ENCODE measurements at places on chromosomes 12 and 14.

DNA sequence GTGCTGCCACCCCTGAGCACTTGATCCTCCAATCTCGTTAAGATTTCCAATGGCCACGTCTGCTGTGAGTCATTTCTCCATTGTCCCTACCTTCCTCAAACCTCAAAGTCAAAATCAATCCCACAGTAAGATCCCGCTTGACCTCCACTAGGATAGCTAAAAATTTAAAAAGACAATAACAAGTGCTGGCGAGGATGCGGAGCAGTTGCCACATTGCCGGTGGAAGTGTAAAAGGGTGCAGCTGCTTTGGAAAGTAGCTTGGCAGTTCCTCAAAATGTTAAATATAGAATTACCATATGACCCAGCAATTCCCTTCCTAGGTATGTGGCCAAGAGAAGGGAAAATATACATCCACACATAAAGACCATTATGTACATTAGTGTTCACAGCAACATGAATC lies 9.5 kb upstream of the BCL7A start:
- no peak for DNase-seq

DNA sequence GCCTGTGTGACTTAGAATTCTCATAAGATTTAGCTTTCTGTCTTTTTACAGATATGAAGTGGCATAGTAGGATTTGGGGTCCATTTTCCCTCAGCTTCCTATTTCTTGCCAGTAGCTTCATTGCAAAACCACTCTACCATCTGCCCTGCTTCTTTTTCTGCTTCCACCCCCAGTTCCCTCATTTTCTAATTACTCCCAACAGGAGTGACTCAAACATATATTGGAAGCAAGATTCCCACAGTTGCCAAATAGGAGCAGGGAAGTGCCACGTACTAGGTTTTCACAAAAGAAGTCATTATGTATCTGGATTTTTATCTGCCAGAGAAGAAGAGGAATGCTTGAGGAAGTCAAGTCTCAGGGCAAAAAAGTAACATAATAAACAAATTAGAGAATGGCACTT lies 64.1 kb downstream of the ANO4 start:
- DNase-seq, result no peak

DNA sequence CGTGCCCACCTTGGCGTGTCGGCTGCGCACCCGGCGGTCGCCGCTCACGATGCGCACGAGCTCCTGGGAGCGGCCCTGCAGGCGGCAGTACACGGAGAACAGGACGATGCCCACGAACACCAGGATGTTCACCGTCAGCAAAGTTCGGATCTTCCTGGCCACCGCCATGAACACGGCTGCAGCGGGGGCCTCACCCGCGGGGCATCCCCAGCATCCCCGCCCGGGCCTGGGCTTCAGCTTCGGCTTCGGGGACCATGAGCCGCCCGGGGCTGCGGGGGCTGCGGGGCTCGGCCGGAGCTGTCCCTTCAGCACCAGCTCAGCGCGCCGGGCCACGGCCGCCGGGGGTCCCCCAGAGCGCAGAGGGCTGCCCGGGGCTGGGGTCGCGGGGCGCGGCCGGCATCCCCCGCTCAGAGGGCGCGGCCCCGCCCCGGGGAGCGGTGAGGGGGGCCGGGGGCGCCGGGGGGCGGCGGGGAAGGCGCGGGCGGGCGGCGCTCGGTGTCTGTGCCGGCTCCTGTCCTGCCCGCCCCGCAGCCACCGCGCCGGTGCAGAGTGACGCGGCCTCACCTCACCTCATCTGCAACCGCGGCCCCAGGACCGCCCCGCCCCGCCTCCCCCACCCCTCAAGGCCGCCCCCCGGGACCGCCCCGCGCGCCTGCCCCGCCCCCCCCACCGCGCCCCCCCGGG lies at the start of gene GALNT9:
Gene GALNT9 (minus strand): TSS at position 554 of the 684 bp plus-strand sequence. CDS start 386 bp downstream, at position 168.
- no peak for DNase-seq

- no peak for DNase-seq
Observed at GRCh38 chr12:132272711-132273110, 56.7 kb downstream of the GALNT9 start.

DNA sequence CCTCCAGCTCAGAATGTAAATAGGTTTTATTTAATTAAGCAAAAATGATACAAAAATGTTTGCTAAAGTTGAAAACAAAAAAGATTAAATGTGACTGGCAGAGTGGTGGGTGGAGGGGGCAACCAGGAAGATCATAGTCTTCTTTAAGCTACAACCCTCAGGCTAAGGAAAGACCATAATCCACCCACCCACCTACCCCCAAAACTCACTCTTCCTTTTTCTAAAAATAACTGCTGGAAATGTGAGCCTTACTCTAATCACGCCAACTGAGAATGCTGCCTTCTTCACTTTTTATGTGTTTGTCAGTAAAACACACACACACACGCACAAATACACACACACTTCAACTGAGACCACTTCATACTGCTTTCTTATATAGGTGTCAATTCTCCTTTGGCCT lies 230.0 kb upstream of the EGLN3 start:
- no peak for DNase-seq

DNA sequence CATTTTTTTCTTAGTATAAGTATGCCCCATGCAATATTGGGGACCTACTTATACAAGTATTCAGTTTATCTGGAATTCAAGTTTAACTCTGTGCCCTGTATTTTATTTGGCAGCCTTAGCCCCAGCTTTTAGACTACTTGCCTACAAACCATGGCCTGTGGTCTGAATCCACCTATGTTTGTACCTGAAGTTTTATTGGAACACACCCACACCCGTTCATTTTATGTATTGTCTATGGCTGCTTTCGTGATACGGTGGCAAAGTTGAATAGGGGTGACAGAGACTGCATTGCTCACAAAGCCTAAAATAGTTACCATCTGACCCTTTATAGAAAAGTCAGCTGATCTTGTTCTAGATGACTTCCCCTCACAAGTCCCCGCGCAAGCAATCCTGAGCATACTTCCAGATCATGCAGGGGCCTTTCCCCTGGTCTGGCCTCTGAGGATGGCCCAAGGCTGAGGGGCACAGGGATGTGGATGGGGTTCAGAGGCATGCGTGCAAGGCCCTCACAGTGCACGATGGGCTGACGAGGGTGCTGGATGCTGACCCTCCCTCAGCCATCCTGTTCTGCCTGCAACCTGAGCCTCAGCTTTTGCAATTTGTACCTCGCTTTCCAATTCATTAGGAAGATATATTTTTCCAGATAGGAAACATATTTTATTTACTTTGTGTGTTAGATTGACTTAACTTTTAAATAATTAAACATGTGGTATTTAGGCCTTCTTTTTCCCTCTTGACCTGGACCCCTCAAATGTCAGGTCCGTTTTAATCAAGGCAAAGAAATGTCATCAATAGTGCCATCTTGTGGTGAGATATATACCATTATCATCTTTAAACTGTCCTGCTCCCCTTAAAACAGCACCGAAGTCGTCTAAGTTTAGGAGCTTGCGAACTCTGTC lies 527.3 kb upstream of the CCDC196 start:
- no peak for DNase-seq

GRCh38 chr12:1796515-1797010 lies 23.8 kb upstream of the LRTM2 start:
- peak; percentile 27 for DNase-seq

- no peak for DNase-seq
Observed at GRCh38 chr12:61412201-61412600, 848.0 kb upstream of the USP15 start.

- no peak for DNase-seq
Observed at GRCh38 chr12:11040162-11040561, 9.0 kb upstream of the TAS2R31 start.

DNA sequence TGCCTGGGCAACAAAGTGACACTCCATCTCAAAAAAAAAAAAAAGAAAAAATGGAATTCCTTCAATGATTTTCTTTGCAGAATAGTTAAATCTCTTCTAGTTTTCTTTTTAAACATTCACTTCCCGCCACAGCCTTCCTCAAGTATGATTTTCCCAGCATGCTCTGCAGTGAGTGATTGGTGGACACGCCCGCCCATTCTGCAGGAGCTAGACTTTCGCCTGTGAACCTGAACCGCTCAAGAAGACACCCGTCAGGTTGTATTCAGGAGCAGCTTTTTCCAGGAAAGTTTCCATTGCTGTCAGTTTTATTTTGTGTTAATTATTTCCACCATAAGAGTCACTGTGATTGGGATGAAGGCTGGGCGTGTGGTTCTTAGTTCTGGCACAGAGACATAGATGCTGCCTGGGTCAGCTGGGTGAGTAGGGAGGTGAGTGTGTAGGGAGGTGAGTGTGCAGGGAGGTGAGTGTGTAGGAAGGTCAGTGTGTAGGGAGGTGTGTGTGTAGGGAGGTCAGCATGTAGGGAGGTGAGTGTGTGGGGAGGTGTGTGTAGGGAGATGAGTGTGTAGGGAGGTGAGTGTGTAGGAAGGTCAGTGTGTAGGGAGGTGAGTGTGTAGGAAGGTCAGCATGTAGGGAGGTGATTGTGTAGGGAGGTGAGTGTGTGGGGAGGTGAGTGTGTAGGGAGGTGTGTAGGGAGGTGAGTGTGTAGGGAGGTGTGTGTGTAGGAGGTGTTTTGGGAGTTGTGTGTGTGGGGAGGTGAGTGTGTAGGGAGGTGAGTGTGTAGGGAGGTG lies 76.2 kb downstream of the KIF26A start:
- no peak for DNase-seq

DNA sequence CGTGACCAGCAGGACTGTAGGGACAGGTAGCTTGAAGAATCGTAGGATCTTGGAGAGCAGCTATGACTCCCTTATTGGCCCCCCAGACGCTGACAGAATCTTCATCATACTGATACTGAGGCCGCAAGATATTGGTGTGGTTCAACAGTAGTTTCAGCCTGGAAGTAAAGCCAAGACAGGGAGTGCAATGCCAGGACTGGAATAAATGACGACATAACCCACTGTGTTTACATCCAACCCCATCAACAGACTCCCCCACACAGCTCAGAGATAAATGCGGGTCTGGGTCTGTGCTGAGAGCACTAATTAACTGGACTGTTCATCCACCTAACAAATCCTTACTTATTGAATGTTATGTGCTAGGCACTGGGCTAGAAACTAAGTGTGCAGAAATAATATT lies 16.6 kb downstream of the NOXRED1 start:
- DNase-seq, result no peak

- DNase-seq, result no peak
Observed at GRCh38 chr14:49732896-49733295, 35.1 kb upstream of the KLHDC2 start.

GRCh38 chr14:101088395-101088667 lies 184.8 kb upstream of the RTL1 start:
- DNase-seq, result no peak

GRCh38 chr12:96441816-96442215 lies 41.6 kb upstream of the CDK17 start:
- DNase-seq, result peak; percentile 46

GRCh38 chr14:41362139-41362538 lies 244.5 kb upstream of the LRFN5 start:
- no peak for DNase-seq

- peak; percentile 63 for DNase-seq
Observed at GRCh38 chr12:12327802-12328201, 22.2 kb downstream of the MANSC1 start.

DNA sequence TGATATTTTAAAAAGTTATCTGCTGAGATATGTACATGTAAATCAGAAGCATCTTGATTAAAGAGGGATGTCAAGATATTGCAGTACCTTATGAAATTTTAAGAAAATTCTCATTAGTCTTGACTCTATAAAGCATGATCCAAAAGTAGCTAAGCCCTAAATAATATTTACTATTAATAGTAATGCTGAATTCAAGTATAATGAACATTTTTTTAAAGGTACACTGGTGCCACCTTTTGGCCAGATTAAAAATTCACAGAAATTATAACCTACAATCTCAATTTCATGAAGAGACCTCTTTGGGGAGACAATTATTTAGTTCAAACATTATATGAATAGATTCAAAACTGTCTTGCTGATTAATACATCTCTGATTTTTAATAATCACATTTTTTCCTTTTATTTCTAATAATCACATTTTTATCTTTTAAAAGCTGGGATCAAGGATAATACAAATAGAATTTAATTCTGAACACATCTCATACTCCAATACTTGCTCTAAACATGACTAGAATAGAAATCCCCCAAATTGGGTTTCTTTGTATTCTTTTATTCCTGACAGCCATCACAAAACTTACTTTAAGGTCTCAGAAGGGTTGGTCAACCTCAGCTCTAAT lies 13.4 kb downstream of the AKAP5 start:
- no peak for DNase-seq

GRCh38 chr14:70779667-70780066 lies 29.6 kb downstream of the MAP3K9 start:
- DNase-seq, result no peak

DNA sequence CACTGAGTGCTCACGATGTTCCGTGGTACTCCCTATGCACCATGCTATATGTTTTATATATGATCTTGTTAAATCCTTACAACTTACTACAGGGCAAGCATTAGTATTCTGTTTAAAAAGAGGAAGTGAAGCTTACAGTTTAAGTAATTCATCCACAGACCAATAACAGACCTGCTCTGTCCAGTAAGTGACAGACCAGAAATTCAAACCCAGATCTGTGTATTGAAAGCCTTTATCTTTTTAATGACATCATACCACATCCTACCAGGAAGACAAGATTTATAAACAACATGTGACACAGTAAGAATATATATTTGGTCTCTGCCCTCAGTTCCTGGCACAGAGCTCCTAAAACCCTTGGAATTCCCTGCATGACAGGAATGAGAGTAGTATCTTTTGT lies 206.5 kb downstream of the STXBP6 start:
- DNase-seq, result no peak

DNA sequence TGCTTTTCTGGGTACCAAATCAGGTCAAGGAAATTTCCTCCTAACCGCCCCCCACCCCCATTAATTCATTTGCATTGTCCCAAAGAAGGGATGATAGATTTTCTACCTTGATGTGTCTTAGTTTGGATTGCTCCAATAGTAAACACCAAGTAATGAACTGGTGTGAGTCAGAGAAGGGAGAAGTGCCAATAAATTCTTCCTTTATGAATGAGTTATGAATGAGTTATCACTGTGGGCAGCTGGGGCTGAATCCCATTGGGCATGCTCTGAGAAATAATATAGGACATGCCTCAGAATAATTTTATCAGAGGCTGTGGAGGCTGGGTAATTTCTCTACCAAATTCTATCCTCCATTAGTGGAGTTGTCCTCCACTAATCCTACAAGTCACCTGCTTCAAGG lies 277.9 kb upstream of the FLRT2 start:
- no peak for DNase-seq

- no peak for DNase-seq
Observed at GRCh38 chr12:124847113-124848074, 16.3 kb downstream of the SCARB1 start.

GRCh38 chr14:56138928-56139327 lies 20.7 kb downstream of the PELI2 start:
- DNase-seq, result no peak

GRCh38 chr12:89384807-89385206 lies 32.5 kb upstream of the DUSP6 start:
- no peak for DNase-seq
